ENCODE measurements at places on chromosomes 2 and 18.

DNA sequence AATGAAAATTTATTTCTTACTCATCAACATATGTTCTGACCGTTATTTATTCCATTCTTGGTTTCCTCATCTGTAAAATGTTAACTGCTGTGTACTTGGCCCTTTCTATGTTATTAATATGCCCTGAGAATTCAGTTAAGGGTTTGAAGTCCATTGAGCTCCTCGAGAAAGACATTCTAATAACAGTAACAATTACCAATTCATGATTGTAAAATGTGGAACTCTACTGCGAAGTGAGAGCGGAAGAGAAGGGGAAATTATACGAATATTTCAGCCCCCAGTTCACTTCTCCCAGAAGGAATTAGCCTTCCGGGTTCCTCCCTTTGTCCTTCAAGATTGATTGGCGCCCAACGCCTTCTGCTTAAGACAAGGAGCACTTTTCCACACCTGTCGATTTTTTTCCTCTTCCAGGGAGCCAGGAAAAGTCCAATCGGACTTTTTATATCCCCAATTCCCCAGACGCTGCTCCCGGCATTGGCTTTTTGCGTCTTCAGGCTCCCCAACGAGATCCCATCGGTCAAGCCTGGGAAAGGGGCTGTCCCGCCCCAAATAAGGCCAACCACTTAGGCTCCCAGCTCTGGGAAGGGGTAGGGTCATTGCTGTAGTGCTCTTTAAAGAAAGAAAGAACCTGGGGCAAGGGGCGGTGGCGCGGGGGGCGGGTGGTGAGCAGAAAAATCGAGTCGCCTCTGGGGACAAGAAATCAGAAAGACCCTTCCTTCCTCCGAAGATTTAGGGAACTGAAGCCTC lies 1.6 kb downstream of the DSC2 start:
- DNase-seq, result peak; percentile 62

DNA sequence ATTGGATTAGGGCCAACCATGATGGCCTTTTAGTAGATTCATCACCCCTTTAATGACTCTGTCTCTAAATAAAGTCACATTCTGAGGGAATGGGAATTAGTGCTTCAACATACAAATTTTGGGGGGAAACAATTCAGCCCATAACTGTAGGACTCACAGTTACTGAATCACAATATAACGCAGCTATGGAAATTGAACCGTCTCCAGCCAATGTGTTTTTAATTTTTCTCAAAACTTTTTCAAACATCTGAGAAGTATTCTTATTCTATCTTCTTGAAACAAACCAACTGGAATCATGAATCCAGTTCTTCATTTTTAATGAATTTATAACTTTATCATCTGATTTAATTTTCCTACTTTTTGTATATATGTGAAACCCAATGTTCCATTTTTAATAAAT lies 373.1 kb upstream of the SYT4 start:
- DNase-seq, result no peak

- no peak for DNase-seq
Measured at GRCh38 chr18:79786304-79786703, 11.4 kb upstream of the KCNG2 start.

- no peak for DNase-seq
Measured at GRCh38 chr2:17539611-17540092, 844 bp upstream of the VSNL1 start.

GRCh38 chr18:52588931-52589330 lies 248.9 kb downstream of the DCC start:
- DNase-seq, result no peak

- DNase-seq, result no peak
Measured at GRCh38 chr2:102975996-102976975, 214.5 kb downstream of the TMEM182 start.

GRCh38 chr18:70671889-70672565 lies 383.2 kb downstream of the SOCS6 start:
- no peak for DNase-seq

GRCh38 chr2:98539056-98539735 lies 69.1 kb downstream of the COA5 start:
- DNase-seq, result no peak

DNA sequence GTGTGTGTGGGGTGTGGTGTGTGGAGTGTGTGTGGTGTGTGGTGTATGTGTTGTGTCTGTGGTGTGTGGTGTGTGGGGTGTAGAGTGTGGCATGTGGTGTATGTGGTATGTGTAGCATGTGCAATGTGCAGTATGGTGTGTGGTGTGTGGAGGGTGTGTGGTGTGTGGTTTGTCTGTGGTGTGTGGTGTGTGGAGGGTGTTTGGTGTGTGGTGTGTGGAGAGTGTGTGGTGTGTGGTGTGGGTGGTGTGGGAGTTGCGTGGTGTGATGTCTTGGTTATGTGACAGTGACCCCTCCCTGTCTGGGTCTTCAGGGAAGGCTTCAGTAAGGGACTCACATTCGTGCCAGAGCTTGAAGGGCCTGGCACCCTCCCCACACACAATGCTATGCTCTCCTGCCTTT lies 718.2 kb upstream of the SOX11 start:
- no peak for DNase-seq

DNA sequence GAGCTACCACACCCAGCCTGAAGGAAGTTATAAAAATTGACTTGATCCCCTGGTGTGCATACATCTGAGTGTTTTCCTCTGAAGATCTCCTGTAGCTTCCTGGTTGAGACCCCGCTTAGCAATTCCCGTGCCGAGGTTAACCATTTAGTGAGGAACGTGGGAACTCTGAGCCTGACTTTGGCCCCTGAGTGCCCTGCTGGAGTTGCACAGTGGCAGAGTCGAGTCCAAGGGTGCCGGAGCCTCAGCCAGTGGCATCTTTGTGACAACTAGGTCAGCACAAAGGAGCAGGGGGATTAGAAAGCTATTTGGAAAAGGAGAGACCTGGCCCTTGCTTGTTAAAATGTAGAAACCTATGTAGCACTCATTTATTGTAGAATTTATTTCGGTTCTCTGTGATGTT lies 561.2 kb upstream of the SALL3 start:
- DNase-seq, result peak; percentile 63

DNA sequence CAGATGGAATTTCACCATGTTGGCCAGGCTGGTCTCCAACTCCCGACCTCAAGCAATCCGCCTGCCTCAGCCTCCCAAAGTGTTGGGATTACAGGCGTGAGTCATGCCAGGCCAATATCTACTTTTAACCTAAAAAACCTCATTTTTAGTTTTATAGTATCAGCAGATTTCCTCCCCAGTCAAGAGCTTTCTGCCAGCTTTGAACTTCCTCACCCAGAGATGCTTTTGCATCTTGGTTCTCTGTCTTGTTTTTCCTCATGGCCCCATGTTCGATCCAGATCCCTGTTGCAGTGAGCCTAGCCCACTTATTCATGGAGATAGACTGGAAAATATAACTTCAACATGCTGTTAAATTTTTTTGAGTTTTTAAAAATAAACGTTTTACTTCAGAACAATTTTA lies 33.1 kb upstream of the CFAP36 start:
- no peak for DNase-seq

DNA sequence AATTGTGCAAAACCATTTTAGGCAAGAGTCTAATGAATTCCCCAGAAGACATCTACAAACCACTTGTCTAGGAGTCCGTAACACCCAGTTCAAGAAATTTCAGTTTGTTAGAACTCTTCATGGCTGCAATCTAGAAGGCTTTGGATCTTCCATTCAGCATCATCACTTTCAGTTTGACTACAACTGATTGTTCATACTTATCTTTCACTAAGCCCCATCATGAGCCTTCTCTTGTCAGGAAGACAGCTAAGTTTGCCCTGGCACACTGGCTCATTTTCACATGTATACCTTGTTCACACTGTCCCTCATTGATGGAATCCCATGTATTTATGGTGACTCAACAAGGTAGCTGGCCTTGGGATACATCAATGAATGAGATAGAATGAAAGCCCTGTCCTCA lies 898.4 kb upstream of the CELF4 start:
- DNase-seq, result no peak

DNA sequence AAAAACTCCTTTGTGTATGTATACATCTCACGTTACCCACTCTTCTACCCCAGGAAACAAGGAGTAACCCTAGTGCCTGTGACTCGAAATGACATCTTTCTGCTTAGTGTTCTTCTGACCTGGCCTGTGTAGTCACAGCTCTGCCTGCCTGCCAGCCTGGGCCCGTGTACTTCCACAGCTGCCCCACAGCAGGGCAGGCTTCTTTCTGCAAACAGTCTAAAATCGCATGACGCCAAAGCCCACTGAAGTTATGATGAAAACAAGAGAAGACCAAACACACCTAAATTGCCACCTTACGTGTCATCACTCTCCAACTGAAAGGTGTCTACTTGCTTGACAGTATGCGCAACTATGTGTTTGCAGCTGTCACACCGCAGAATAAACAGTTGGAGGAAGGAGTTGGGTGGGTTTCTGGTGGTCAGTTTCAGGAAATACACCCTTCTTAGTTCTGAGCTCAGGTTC lies 1.5 kb downstream of the GAREM1 start:
- no peak for DNase-seq

DNA sequence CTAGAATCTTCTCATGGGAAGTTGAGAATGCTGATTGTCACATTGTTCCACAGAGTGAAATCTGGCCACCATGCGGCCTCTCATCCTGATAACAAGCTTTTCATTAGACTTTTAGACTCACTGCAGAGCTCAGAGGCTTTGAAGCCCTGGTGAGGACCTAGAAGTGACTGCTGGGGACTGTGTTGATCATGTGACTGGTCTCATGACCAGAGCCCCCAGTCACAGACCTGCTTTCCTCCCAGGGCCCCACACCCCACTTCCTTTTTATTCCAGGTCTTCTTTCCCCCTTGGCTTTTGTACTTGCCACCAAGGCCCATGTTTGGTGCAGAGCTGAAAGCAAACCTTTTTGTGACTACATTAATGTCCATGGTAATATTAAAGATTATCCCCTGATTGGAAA lies 45.2 kb downstream of the PRKCE start:
- DNase-seq, result no peak

DNA sequence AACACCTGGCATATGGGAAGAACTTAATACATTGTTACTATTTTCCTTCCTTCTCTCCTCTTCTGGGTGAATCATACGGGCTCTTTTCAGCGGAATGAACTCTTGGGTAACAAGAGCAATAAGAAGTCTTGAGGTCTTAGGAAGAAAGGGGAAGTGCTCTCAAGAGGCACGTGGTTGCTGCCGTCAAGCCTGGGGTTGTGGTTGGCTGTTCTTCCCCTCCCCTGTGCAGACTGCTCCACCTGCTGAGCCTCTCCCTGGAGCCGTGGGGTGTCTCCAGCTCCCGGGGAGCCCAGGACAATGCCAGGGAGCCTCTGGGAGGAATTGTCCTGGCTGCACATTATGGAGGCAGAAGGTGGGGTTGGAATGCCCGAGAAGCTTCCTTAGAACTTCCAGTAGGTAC lies 19.4 kb downstream of the TOGARAM2 start:
- no peak for DNase-seq

DNA sequence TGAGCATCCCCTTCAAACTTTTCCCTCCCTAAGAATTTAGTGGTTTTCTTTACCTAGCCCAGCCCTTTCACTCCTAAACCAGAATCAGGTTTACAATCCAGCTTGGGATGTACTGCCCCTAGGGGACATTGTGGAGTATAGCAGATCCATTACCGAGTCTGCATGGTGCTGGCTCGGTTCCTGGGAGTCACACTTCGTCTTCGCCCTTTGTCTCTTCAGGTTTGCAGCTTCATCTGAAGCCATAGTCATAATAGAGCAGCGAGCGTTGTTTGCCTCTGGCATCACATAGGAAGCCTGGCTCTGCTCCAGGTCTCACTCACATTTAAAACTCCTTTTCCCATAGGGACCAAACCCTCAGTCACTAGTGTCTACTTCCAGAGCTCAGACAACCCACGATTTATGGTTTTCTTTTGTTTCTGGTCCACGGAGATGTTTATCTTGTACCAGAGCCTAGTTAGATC lies 16.8 kb upstream of the LYPD6 start:
- no peak for DNase-seq

- DNase-seq, result no peak
Measured at GRCh38 chr2:235054919-235055318, 103.1 kb downstream of the SH3BP4 start.

GRCh38 chr2:7726989-7727388 lies 809.8 kb downstream of the RNF144A start:
- DNase-seq, result no peak

DNA sequence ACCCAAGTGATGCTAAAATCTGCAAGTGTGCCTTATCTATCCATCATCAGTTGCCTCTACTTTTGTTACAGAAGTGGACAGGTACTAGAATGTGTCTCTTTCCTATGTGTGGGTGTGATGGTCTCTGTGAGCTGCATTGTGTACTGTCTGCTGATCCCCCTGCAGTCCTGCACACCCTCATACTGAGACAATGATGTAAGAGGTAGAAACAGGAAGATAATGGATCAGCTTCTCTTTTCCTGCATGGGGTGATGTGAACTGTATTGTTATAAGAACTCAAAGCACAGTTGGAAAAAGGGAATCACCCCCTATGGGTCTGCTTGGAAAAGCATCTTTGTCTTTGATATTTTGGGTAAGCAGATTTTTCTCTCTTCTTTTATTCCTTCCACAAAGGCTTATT lies 537.6 kb upstream of the CDH2 start:
- no peak for DNase-seq

- DNase-seq, result no peak
Measured at GRCh38 chr18:55981712-55982475, 393.9 kb upstream of the TCF4 start.

- no peak for DNase-seq
Measured at GRCh38 chr2:55136138-55136541, 85.9 kb upstream of the RTN4 start.

- peak; percentile 62 for DNase-seq
Measured at GRCh38 chr2:157874997-157875640, 1.0 kb downstream of the ACVR1 start.

GRCh38 chr2:64288321-64289193 lies 144.3 kb upstream of the PELI1 start:
- DNase-seq, result no peak
